ENCODE measurements at places on chromosomes 16 and 17. TPM values are rescaled to one million over a fixed set of nuclear protein-coding genes. Genes with fewer than 3 reads are reported as not detected.
A peak's percentile ranks its signal among the peaks of the same experiment; 100 is the strongest.

GLYR1 gene
- total RNA-seq = 106 TPM

GRCh38 chr17:65936013-65936412 is 255.9 kb downstream of the CEP112 start:
- no peak for ATAC-seq

GRCh38 chr17:78418326-78419026 is 40.0 kb downstream of the PGS1 start:
- no peak for ATAC-seq

DNA sequence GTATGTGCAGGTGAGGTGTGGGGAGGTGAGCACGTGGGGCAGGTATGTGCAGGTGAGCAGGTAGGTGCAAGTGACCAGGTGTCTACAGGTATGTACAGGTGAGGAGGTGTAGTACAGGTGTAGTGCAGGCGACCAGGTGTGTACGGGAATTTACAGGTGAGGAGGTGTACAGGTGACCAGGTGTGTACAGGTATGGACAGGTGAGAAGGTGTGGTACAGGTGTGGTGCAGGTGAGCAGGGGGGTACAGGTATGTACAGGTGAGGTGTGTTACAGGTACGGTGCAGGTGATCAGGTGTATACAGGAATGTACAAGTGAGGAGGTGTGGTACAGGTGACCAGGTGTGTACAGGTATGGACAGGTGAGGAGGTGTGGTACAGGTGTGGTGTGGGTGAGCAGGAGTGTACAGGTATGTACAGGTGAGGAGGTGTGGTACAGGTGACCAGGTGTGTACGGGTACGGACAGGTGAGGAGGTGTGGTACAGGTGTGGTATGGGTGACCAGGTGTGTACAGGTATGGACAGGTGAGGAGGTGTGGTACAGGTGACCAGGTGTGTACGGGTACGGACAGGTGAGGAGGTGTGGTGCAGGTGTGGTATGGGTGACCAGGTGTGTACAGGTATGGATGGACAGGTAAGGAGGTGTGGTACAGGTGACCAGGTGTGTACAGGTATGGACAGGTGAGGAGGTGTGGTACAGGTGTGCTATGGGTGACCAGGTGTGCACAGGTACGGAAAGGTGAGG is 12.8 kb upstream of the DBNDD1 start:
- ATAC-seq = peak; percentile 19

GRCh38 chr17:5249615-5250014 is 15.0 kb upstream of the SCIMP start:
- ATAC-seq = peak; percentile 68

- ATAC-seq = no peak
Measured at GRCh38 chr17:5272322-5272721, 9.8 kb upstream of the RABEP1 start.

GRCh38 chr17:46157443-46158062 is 35.7 kb downstream of the KANSL1 start:
- ATAC-seq = peak; percentile 72

RNF43 gene
- total RNA-seq = 0.79 TPM

TTYH2 gene
- total RNA-seq = 5.5 TPM

DNA sequence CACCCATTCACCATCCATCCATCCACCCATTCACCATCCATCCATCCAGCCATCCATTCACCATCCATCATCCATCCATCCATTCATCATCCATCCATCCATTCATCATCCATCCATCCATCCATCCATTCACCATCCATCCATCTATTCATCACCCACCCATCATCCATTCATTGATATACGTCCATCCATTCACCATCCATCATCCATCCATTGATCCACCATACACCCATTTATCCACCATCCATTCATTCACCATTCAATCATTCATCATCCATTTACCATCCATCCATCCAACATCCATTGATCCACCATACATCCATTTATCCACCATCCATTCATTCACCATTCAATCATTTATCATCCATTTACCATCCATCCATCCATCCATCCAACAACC is 111.7 kb downstream of the ABCC12 start:
- no peak for ATAC-seq

STAC2 gene
- total RNA-seq = not detected

- ATAC-seq = peak; percentile 86
Measured at GRCh38 chr16:70778901-70779309, 22.1 kb downstream of the VAC14 start.

DNA sequence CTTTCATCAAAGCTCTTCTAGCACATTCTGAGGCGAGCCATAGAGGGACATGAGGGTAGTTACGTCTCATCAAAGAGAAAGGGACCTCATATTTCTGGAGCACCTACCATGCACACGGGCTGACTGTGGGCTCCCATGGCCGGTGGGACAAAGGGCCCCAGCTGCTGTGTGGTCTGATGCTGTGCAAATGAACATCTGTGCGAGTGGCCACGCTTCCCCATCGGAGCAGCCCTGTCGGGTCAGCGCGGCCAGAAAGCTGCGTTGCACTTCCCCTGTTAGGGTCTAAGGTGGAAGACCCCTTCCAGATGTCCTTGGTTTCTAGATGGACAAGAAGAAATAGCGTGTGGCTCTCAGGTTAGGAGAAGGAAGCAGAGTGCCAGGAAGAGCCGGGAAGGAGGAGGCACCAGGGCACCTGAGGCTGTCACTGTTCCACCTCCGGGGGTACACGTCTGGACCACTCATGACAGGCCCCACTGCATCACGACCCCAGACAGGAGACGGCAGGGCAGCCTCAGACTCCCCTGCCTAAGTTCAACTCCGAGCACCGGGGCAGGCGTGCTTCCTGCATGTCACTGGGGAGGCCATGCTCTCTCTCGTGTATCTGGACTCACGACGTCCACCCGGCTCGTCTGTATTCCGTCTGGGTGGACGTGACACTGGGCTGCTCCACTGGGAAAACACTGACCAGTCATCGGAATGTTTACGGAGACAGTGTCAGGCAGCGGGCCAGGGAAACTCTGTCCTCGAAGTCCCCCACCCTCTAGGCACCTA is 8.5 kb upstream of the BAIAP2 start:
- ATAC-seq = no peak

GRCh38 chr17:83128306-83129240 is 49.2 kb downstream of the METRNL start:
- ATAC-seq = no peak

DNA sequence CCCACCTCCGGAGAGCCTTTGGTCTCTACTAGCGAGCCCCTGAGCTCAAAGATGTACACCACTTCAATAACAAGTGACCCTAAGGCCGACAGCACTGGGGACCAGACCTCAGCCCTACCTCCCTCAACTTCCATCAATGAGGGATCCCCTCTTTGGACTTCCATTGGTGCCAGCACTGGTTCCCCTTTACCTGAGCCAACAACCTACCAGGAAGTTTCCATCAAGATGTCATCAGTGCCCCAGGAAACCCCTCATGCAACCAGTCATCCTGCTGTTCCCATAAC is 702 bp downstream of the SPN start:
- no peak for ATAC-seq

- no peak for ATAC-seq
Measured at GRCh38 chr16:24745391-24745790, 15.9 kb downstream of the TNRC6A start.

- ATAC-seq = no peak
Measured at GRCh38 chr17:71881581-71881980, 239.2 kb upstream of the SOX9 start.

PMP22 gene
- 223 TPM for total RNA-seq

DNA sequence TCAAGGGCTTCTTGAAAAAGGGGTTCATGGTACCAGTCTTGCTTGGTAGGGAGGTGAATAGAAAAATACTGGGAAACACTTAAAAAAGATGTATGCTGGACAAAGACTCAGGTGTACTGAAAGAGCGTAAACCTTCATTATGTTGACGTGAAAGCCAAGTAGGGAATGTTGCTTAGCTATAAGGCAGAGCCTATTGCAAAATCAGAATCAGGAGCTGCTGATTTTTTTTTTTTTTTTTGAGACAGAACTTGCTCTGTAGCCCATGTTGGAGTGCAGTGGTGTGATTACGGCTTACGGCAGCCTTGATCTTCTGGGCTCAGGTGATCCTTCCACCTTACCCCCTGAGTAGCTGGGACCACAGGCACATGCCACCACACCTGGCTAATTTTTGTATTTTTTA is 3.9 kb downstream of the TMEM94 start:
- ATAC-seq = no peak

DNA sequence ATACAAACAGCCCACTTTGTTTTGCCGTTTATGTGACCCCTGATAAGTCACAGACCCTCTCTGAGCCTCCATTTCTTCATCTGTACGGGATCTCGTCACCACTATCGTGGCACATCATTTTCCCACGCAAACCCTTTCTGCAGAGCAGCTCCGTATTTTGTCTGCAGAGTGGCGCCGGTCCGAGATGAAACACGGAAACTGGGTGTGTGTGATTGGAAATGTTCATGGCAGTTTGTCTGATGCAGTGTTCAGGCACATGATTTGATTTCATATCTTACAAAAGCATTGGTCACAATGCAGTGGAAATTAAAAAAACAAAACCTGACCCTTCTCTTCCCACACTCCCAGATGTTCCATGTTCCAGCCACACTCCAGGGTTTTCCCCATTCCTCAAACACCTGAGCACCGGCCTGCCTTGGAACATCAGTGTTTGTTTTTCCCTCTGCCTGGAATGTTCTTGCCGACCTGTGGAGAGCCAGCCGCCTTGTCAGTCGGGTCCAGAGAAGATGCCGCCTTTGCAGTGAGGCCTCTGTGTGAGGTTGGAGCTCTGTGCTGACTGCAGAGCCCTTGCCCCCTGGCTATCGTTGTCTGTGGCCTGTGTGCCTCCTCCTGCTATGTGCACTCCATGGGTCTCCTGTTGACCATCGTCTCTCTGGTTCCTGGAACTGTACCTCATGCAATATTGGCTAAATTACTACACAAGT is 39.2 kb downstream of the NT5M start:
- ATAC-seq = no peak

- no peak for ATAC-seq
Measured at GRCh38 chr17:20996724-20997615, 45.8 kb downstream of the USP22 start.

- no peak for ATAC-seq
Measured at GRCh38 chr16:66390346-66391108, 24.0 kb downstream of the CDH5 start.

GRCh38 chr16:73040735-73041402 is 7.1 kb downstream of the ZFHX3 start:
- ATAC-seq = no peak

- no peak for ATAC-seq
Measured at GRCh38 chr17:19372866-19373504, 5.3 kb upstream of the MAPK7 start.

DNA sequence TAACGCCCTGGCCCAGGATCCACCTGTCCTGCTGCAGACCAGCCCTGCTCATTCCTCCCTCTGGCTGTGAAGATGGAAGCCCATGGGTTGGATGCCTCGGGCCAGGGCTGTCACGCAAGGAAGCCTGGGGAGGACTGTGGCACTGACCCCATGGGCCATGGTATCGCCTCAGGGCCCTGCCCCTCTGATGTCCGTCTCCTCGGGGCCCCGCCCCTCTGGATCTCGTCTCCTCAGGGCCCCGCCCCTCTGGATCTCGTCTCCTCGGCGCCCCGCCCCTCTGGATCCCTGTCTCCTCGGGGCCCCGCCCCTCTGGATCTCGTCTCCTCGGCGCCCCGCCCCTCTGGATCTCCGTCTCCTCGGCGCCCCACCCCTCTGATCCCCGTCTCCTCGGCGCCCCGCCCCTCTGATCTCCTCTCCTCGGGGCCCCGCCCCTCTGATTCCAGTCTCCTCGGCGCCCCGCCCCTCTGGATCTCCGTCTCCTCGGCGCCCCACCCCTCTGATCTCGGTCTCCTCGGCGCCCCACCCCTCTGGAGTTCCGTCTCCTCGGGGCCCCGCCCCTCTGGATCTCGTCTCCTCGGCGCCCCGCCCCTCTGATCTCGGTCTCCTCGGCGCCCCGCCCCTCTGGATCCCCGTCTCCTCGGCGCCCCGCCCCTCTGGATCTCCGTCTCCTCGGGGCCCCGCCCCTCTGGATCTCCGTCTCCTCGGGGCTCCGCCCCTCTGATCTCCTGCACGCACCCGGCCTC is 24.0 kb downstream of the METRNL start:
- ATAC-seq = no peak

DNA sequence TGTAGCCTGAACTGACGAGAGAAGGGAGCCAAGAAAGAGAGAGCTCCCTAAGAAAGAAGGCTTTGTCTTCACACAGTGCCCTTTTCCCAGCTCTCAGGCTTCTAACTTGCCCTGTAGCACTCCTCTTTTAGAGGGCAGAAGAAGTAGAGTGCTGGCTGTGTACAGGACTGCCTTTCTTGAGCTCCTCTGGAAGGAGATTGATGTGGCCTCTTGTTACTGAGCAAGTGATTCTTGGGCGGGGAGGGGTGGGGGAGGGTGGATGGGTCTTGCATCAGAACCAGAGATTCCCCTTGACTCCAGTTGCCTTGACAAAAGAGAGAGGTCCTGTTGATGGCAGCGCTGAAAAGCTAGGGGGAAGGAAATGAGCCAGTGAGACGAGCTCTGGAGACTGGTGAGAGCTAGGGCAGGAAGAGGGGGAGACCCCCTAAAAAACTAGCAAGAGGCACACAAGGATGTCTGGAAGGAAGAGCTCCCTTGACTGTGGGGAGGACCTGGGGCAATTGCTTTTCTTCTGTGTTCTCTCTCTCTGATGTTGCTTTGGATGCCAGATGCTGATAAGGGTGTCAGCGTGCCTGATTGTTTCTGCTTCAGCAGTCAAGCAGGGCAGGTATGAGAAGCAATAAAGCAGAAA is 18.4 kb downstream of the GPR179 start:
- no peak for ATAC-seq

GRCh38 chr16:27225536-27226360 is 22.4 kb downstream of the KDM8 start:
- no peak for ATAC-seq

MAF gene
- total RNA-seq = 24.8 TPM
